Glomerular endothelial cell (primary cell): ENCODE measurements at places on chromosomes 5 and 9. TPM values are rescaled to one million over a fixed set of nuclear protein-coding genes. Genes with fewer than 3 reads are reported as not detected.

The IZUMO3 gene
- total RNA-seq: not detected in 2 replicates

The RELL2 gene
- 8.5 and 12.2 TPM in 2 replicates for total RNA-seq

The CEL gene
- total RNA-seq: 0.34 and 0.99 TPM in 2 replicates

DNA sequence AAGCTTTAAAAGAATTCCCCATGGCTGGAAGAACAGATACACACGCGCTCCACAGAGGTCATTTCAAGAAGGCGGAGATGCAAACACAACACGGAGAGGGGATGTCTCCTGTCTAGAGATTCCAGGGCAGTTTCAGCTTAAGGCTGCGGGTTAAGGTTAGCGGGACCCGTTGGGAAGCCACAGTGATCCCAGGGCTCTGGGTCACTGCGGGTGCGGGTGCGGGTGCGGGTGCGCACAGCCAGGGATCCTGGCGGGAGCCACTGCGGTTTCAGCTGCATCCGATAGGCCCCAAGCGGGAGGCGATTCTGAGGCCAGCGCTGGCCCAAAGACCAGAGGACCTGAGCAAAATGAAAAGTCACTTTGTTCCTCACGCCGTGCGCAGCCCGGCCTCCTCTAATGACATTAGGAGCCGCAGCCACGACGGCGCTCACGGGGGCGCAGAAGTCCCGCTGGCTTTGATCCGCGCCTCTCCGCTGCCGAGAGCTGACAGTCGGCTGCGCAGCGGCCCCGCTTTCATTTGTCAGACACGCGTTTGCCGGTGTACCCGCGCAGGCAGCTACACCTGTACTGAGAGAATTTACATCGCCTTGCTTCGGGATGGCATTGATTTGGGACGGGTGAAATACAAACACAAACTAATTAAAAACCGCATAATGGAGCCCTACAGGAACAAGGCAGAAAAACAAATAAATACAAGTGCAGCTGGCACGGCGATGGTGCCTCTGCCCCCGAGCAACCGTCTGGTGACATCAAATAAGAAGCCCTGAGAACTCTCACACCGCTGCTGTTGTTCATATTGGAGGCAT, 5.3 kb upstream of the IRX1 start:
- no peak for DNase-seq

DNA sequence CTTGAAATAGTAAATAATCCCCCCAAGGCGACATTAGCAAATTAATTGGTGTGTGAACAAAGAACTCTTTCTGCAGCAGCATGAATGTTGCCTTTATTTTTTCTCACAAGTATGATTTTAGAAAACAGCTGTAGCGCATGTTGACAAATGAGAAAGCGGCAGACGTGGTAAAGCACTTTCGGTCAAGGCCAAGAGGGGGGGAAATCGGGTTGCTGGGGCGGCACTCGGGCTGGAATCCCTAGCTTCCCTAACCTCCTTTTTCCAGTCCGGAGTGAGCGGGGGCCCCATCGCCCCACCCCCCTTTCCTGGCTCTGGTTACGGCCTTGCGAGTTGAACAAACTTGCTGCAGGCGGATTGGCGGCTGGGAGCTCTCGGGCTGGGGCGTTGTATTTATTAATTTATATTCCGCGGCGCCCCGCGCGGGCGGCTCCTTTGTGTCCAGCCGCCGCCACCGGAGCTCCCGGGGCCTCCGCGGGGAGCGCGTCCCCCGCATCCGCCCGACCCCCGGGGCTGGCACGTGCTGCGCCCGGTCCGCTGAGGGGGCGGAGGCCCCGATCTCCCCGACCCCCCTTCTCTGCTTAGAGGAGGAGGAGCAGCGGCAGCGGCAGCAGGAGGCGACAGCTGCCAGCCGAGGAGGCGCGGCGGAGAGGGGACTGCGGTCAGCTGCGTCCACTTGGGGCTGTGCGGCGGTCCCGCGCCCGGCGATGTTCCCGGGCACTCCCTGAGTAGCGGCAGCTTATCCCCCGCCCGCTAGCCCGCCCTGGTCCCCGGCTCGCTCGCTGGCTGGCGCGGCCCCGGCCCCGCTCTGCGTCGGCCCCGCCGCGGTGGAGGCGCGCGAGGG, at the start of gene RHOBTB3:
Gene RHOBTB3 (plus strand): TSS at position 607 of the 841 bp plus-strand sequence. CDS start 347 bp downstream, outside the sequence.
- DNase-seq: no peak

GRCh38 chr9:5786370-5787127, 46.4 kb downstream of the ERMP1 start:
- no peak for DNase-seq

GRCh38 chr5:60540856-60541805, 158.8 kb downstream of the DEPDC1B start:
- DNase-seq: no peak

- DNase-seq: peak; percentile 31
Observed at GRCh38 chr5:32942225-32942989, 231.3 kb downstream of the NPR3 start.

DNA sequence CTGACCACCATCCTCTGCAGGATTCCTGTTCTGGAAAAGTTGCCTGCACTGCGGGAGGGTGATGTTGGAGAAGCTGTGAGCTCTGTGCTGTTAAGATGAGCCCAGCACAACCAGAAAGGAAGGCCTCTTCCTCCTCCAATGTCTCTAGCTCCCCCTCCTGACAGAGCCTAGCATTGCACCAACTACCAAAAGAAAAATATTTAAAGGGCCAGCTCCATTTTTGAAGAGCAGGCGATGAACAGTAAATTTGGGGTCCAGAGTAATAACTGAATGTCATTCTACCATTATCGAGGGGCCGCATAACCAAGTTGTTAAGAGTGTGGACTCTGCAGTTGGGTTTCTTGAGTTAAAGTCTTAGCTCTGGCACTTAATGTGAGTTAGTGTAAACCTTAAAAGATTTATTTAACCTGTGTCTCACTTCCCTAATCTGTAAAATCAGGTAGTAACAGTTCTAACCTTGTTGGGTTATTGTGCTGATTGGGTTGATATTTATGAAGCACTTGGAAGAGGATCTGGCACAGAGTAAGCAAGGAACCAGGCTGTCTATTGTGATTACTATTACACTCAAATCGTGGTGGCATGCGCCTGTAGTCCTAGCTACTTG, 3.9 kb downstream of the TEX53 start:
- no peak for DNase-seq

GRCh38 chr9:109109967-109110328, 9.8 kb downstream of the TMEM245 start:
- no peak for DNase-seq
